Cortex of kidney (tissue), 1 donor: ENCODE measurements at places on chromosomes 16 and 17.

DNA sequence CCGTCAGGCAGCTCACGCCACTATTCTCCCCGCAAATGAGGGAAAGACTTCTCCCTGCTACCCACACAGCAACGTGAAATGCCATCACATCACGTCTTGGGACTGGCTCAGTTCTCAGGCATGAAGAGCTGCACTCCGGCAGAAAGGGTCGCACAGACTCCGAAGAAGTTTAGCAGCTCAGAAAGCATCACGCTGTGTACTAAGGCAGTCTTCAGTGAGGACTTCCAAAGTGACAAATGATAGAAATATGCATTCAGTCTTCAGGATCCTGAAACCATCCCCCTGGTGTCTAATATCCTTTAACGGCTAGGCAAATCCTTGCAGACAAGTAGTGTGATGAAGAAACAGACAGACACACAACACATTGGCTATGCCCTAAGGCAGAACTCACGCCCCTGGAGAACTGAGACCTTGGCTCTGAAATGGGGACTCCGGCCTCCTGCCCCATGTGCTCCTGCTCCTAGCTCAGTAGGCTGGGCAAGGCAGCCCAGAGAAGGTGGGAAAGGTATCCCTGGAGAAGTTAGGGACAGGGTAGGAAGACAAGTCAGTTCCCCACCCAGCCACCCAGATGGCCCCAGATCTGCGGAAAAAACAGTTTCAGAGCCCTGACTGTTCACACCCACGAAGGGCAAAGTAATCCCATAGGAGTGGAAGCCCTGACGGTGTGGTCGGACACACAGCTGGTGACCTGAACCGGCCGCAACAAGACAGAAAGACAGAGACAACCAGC is 1.6 kb downstream of the XYLT1 start:
- no peak for DNase-seq

DNA sequence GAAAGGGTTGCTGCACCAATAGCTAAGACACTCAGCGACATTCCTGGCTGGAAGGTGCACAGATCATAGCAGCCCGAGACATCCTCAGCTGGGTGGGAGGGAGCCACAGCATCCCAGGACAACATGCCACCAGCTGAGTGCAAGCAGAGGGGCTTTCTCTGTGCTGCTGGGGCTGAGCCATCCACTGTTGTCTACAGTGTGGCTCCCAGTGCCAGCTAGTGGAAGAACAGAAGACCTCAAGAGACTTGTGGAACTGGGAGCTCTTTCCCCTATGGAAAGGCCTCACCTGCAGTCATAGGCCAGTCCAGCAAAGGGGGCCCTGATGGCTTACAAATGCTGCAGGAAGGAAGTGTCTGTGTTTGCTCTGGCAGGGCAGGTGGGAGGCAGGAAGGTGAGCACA is 131.0 kb downstream of the C16orf78 start:
- no peak for DNase-seq

DNA sequence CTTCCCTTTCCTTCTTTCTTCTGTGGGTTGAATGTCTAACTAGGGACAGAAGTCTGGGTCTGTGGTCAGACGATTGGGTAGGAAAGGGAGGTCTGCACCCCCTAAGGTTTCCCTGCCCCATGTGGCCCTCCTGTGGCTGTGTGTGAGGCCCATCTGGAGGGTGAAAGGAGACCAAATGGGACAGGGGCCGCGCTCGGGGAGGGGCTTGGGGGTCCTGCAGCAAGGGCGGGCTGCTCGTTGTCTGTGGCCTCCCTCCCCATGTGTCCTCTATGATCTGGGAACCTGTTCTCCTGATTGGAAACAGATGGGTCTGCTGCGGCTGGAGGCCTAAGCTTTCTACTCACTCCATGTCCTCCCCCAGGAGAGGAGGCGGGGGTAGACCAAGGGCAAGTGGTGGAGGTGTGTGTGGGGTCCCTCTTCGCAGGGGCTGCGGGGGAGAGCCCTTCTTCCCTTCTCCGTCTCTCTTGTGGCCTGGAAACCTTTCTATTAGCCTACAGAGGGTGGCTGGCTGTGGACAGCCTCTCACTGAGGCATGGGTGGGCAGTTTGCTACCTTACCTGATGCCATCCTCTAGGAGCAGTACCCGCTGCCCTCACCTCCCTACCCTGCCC is 18.6 kb downstream of the IGFBP4 start:
- DNase-seq: no peak

DNA sequence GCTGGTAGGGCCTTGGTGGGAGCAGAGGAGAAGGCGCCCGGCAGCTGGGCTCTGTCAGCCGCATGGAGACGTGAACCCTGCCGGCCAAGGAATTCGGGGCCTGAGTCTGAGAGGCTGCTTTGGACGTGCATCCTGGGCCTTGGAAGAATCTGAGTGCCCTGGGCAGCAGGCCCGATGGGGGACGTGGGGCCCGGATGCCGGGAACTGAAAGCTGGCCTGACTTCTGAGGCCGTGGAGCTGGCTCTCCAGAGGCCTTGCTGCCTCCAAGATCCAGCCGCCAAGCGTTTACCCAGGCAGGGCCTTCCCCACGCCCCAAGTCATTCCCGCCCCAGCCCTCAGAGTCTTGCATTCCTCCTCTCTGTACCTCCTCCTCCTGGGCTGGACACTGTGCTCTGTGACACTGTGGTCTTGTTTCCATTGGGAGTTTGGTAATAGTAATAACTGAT is 37.2 kb downstream of the NKD1 start:
- no peak for DNase-seq

DNA sequence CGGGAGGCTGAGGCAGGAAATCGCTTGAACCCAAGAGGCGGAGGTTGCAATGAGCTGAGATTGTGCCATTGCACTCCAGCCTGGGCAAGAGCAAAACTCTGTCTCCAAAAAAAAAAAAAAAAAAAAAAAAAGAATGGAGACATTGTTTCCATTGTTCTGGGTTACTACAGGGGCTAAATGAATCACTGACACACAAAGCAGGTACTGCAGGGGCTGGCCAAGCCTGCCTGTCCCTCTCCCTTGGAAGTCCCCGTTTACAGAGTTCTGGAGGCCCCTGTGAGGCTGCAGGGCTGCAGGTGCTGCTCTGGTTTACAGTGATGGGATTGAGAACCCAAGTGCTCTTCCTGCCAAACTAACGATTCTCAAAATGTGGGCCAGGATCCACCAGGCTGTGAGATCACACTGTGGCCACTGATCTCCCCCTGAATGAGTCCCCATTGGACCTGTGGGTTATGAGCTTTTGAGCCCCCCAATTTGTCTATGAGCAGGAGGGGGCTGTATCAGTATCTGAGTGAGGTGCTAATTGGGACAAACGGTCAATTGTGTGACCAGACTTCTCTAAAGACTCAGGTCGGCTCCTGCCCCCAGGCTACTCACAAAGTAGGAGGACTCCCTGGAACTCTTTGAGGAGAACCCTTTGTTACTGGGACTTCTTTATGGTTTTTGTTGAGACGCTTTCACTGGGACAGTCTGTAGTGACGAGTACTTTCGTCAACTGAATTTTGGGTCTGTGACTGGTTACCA is 39.0 kb downstream of the DNAH17 start:
- DNase-seq: no peak

GRCh38 chr16:30837904-30838303 is 50.9 kb upstream of the ZNF629 start:
- DNase-seq: no peak

DNA sequence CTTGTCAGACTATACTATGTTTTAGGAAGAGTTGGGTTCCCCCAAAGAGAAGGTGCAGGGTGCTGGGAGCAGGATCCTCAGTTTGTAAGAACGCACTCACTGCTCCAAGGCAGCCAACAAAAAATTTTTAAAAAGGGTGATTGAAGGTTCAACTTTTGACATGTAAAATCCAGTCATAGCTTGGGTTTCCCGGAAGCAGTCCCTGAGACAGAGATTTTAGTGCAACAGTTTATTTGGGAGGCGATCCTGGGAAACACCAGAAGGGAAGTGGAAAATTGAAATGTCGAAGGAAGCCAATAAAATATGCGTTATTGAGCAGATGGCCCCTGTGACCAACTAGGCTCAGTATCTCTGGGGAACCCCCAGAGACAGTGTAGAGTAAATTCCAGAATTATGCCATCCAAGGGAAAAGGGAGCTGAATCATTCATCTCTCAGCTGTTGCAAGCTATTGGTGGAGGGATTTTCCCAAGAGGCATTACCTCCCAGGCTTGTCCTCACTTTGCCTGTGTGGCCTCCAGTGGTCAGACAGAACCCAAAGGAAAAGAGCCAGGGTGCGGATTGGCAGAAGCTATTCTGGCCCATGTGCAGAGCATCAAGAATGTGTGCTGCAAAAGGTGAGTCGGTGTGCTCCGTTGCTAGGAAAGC is 72.9 kb downstream of the HS3ST3B1 start:
- DNase-seq: no peak
